ENCODE measurements at places on chromosomes 12 and 14.

- DNase-seq: peak; percentile 86
These were observed 41.5 kb downstream of the BCL11B start for GRCh38 chr14:99230208-99231151.

GRCh38 chr12:79187032-79187431, 322.5 kb downstream of the SYT1 start:
- no peak for DNase-seq

DNA sequence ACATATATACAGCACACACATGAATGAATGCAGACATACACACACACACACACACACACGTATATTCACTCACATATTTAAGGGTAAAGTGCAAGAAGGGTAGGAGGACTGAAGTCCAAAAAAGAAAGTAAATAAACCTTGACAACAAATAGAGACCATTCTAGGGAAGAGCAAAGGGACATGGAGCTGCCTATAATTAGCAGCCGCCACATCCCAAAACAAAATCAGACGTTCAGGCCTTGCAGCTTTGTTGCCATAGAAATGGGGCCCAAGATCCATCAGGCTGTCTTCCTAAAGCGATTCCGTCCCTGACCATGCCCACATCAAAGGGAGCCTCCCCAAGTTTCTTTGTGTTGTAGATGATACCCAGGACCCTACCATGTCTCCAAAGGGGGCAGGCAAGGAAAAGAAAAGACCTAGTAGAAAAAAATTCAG, 703.5 kb upstream of the TBX3 start:
- DNase-seq: no peak

- DNase-seq: no peak
These were observed 51.3 kb downstream of the WASHC4 start for GRCh38 chr12:105158876-105159275.

DNA sequence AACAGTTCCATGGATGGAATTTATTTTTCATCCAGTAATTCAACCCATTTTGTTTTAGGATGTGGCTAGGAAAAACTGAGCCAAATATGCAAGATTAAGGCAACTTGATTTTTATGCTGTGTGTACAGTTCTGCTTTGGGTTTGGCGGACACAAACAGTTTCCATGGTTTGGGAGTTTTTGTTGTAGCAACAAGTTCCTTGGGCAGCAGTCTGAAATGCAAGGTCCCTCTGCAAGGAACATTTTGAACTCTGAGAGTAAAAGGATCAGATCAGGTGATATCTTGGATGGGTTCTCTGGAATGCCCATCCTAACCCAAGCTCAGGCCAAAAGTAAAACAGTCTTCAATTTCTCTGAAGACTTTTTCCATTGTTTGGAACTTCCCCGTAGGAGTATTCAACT, 161.2 kb downstream of the TMX1 start:
- no peak for DNase-seq

GRCh38 chr14:34569750-34570149, 30.2 kb upstream of the EAPP start:
- DNase-seq: no peak

- peak; percentile 50 for DNase-seq
These were observed 19.3 kb downstream of the ZC2HC1C start for GRCh38 chr14:75088566-75089373.

DNA sequence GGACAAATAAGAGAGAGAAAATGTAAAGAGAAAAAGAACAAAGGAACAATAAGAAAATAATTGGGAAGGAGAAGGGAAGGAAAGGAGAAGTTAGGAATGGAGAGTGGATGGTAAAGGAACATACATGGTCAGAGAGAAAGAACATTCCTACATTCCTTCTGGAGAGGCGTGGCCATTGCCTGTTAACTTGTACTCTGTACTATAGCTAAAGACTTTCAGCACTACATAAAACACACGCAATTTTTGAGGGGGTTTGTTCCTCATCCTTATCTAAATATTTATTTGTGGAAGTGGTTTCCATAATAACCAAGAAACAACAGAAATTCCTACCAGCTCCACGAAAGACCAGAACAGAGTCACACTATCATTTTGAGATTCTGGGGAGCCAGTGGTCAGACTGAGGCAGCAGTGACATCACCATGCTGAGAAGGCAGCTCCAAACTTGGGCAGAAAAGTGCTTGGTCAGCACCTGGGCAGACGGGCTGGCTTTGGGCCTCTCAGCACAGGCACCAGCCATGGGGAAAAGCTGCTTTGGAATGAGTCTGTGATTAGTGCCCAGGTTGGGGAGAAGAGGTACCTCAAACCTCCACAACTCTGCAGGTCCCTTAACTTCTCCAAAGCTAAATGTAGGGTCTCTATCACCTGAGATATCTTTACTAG, 125.9 kb upstream of the NTF3 start:
- no peak for DNase-seq

DNA sequence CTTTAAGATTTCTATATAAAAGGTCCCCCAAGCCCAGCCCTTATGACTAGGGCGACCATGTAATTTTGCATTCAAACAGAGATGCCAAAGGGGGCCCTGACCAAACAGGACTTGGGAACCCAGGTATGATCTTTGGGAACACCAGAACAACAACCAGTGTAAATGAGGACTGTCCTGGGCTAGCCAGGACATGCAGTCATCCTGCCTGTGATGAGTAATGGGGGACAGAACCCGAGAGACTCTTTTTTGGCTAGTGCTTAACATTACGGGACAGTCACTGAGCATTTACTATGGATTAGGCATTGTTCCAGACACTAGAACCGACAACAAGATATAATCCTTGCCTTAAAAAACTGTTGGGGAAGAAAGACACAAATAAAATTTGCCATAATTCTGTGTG, 337.3 kb downstream of the CACNA1C start:
- no peak for DNase-seq

GRCh38 chr12:93621986-93622385, 49.5 kb downstream of the SOCS2 start:
- no peak for DNase-seq

GRCh38 chr12:76560086-76560491, 518 bp upstream of the OSBPL8 start:
- no peak for DNase-seq

DNA sequence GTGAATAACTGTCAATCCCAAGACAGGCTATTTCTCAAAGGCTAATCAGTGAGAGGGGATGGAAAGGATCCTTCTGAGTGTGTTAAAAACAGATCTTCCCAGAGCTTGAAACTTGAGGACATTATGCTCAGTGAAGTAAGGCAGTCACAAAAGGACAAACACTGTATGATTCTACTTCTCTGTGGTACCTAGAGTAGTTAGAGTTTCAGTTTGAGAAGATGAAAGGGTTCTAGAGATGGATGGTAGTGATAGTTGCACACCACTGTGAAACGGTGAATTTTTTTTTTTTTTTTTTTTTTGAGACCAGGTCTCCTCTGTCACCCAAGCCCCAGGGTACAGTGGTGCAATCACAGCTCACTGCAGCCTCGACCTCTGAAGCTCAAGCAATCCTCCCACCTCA, 133.8 kb downstream of the SAMD4A start:
- no peak for DNase-seq

GRCh38 chr14:100864206-100864605, 38.3 kb downstream of the MEG3 start:
- DNase-seq: no peak

- DNase-seq: no peak
These were observed 10.5 kb downstream of the COCH start for GRCh38 chr14:30884901-30885300.

DNA sequence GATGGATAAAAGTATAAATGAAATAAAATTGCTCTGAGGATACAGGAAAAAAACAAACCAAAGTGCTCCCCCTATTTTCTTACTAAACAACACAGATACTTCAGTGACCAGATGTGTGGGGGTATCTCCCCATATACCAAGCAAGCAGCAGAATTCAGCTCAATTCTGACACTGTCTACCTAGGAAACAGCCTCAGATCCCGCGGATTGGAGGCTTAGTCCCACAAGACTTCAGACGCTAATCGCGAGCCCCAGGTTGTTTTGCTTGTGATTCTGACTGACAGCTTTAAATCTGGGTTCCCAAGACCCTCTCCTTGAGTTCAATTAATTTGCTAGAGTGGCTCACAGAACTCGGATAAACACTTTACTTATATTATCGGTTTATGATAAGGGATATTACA, 17.3 kb downstream of the NFKBIA start:
- DNase-seq: no peak

DNA sequence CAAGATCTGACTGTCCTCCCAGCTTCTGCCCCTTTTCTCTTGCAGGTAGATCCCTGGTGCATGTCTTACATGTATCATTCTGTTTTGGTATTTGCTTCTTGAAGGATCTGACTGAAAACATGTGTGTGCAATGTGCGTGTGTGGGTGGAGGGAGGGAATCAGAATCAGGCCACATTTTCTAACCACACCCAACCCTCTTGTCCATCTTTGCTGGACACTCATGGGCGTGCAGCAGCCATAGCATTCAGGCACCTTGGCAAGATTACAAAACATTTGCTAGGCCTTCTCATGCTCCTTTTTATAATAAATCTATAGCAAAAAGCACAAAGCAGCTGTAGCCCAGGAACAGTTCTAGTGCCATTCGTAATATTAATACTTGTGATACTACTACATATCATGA, 233.6 kb upstream of the E2F7 start:
- DNase-seq: no peak

- DNase-seq: no peak
These were observed 218.3 kb downstream of the TTC6 start for GRCh38 chr14:37813732-37814131.

- no peak for DNase-seq
These were observed 83.9 kb downstream of the PAPOLA start for GRCh38 chr14:96586056-96586455.

- peak; percentile 30 for DNase-seq
These were observed 141.8 kb downstream of the VRK1 start for GRCh38 chr14:96938946-96939345.

- DNase-seq: no peak
These were observed 98.8 kb upstream of the NTF3 start for GRCh38 chr12:5333096-5333495.

- peak; percentile 62 for DNase-seq
These were observed 1.5 kb downstream of the PRKCH start for GRCh38 chr14:61322799-61323290.

DNA sequence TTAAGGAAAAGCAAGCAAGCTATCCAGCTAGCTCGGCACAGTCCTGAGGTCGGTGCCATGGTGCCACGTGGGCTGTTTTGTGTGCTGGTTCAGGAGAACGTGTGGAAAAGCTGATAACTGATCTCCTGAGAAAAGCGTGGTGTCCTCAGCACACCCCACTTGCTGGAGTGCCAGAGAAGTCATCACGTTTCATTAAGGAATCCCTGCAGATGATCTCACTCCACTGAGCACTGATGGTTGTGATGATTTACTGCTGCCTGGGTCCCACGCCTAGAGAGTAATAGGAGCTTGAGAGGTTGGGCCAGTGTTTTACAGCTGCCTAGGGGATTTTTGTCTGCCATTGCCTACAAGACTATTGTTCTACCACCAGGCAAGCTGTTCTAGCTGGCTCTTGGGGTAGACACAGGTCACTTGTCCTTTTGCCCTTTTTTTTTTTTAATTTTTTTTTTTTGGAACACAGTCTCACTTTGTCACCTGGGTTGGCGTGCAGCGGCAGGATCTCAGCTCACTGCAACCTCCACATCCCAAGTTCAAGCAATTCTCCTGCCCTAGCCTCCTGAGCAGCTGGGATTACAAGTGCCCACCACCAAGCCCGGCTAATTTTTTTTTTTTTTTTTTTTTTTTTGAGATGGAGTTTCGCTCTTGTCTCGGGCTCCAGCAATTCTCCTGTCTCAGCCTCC, 42.3 kb upstream of the EVL start:
- DNase-seq: no peak

GRCh38 chr12:12797794-12798152, 12.3 kb downstream of the APOLD1 start:
- no peak for DNase-seq

DNA sequence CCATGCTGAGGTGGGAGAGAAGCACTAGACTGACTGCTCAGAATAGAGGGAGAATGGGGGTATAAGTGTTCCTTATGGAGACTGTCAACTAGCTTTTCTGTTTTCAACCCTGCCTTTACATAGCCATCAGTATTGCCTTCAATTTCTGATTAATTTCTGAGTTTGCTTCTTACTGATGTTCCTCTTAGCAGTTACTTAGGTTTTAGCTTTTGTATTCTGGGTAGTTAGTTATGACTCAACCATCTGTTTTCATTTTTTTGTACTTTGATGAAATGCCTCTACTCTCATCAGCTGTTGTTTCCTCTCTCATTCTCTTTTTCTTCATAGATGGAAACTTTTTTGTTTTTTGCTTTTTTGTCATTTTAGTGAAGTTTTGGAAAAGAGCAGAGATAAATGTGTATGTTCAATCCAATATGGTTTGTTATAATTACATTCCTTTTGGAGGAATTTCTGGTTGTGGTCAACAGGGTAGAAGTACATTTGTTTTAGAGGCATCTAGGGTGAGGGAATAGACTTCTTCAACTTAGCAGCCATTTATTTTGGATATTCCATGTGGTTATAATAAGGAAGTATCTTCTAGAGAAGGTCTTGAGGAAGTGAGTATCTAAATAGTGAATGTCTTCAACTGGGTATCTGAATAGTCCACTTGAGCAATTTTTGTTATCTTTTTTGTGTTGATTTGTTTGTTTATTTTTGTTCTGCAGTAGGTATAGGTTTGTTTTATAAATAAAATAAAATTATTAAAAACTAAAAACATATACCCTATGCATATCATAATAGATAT, 29.6 kb downstream of the PMCH start:
- no peak for DNase-seq

- DNase-seq: peak; percentile 79
These were observed 18.7 kb downstream of the DAD1 start for GRCh38 chr14:22570132-22570949.

DNA sequence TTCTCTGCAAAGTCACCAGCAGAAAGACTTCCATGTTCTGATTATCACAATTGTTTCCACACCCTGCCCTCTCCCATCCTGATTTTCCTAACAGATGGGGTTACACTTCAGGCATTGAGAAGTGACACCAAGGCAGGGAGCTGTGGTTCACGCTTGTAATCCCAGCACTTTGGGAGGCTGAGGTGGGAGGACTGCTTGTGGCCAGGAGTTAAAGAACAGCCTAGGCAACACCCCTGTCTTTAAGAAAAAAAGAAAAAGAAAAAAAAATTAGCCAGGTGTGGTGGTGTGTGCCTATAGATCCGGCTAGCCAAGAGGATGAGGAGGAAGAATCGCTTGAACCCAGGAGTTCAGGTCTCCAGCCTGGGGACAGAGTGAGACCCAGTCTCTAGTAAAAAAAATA, 5.2 kb downstream of the PPP1CC start:
- DNase-seq: peak; percentile 20

- DNase-seq: no peak
These were observed 12.1 kb downstream of the CRADD start for GRCh38 chr12:93689076-93689834.

GRCh38 chr12:119255314-119255713, 76.6 kb downstream of the HSPB8 start:
- no peak for DNase-seq

DNA sequence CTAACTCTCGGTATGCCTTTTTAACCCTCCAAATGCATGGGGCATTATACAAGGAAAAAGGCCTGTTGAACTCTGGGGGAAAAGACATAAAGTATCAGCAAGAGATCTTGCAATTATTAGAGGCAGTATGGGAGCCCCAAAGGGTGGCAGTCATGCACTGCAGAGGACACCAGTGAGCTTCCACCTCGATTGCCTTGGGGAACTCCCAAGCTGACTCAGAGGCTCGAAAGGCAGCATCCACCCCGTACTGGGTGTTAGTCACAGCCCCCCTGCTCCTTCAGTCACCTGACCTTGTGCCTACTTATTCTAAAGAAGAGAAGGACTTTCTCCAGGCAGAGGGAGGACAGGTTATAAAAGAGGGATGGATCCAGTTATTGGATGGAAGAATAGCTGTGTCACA, 781.4 kb upstream of the TMEM132C start:
- peak; percentile 38 for DNase-seq

Data from stimulated activated CD8-positive, alpha-beta memory T cell treated with anti-CD3 and anti-CD28 coated beads, Interleukin-4, amount 100 ng/mL, for 48 hours (primary cell).